ENCODE measurements at places on chromosomes 11 and 22.

DNA sequence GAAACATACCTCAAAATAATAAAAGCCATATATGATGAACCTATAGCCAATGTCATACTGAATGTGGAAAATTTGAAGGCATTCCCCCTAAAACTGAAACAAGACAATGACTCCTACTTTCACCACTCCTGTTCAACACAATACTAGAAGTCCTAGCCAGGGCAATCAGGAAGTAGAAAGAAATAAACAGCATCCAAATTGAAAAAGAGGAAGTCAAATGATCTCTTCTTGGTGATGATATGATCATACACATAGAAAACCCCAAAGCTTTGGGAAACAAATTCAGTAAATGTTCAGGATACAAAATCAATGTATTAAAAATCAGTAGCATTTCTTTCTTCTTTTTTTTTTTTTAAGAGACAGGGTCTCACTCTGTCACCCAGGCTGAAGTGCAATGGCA is 109.9 kb downstream of the DLG2 start:
- DNase-seq = no peak

GRCh38 chr11:74321487-74322188 is 10.2 kb upstream of the P4HA3 start:
- DNase-seq = no peak

GRCh38 chr11:90614318-90614717 is 391.5 kb upstream of the CHORDC1 start:
- DNase-seq = no peak

GRCh38 chr11:44661311-44661717 is 65.4 kb upstream of the TSPAN18 start:
- no peak for DNase-seq

DNA sequence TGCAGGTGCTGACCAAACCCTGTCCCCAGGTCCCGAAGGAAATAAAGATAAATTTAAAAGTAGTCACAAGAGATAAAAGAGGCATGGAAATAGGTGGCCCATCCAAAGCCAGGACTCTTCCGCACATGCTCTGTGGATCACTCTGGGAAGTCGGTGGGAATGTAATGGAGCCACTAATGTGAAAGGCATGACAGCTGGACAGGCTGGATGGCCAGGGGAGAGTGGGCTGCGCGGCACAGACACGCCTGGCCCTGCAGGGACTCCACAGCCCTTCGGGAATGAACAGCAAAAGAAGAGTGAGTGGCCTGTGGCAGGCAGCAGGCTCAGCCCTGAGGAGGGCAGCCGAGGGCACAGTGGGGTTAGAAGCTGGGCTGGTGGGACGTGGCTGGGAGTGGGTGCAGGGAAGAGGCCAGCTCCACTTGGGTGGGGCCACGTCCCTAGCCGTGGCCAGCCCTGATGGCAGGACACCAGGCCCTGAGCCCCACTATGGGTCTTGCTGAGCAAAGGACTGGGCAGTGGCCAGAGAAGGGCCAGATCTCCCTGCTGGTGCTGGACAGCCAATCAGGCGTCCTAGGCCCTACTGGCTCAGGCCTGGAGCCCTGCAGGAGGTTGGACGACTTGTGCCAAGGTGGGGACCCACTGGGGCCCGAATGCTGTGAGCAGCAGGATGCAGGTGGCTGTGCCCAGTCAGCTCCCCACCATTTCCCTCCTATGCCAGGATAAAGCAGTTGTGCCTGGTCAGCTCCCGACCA is 31.3 kb upstream of the GNB1L start:
- DNase-seq = no peak

- DNase-seq = no peak
Measured at GRCh38 chr11:86201371-86201884, 43.1 kb upstream of the EED start.

GRCh38 chr11:108125096-108125495 is 3.7 kb downstream of the ACAT1 start:
- no peak for DNase-seq

DNA sequence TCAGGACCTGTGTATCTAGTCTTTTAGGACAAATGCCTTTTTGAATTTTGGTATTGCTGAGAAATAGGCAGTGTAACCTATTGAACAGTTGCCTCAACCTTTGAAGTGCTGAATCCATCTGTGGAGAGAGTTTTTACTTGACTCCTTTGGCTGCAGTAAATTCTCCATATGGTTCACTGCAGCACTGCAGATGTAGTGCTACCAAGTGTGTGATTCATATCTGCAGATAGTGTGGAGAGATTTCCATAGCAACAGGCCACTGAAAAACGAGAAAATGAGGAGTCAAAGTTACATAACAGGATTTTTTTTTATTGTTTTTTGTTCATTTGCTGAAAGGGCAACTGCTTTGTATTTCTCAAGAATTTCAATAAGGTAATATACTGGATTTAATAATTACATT is 356.1 kb downstream of the RAB38 start:
- no peak for DNase-seq

DNA sequence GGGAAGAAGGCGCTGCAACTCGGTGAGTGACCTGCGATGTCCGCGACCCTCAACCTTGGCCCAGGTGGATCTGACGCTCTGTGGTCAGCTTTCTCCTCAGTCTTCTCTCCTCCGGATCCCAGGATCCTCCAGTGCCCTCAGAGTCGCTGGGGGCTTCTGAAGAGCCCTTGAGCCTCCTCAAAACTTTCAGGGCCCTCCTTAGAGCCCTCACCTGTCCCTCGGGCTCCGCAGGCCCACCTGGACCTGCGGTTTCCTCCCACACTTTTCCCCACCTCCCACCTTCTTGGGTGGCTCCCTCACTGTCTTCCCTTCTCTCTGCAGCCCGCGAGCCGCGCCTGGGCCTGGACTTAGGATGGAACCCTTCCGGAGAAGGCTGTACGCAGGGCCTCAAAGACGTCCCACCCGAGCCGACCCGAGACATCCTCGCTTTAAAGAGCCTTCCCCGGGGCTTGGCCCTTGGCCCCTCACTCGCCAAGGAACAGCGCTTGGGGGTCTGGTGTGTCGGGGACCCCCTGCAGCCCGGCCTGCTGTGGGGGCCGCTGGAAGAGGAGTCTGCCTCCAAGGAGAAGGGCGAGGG is 335 bp downstream of the ZNF408 start:
- no peak for DNase-seq

GRCh38 chr22:50420015-50420414 is 54.8 kb downstream of the SBF1 start:
- no peak for DNase-seq

DNA sequence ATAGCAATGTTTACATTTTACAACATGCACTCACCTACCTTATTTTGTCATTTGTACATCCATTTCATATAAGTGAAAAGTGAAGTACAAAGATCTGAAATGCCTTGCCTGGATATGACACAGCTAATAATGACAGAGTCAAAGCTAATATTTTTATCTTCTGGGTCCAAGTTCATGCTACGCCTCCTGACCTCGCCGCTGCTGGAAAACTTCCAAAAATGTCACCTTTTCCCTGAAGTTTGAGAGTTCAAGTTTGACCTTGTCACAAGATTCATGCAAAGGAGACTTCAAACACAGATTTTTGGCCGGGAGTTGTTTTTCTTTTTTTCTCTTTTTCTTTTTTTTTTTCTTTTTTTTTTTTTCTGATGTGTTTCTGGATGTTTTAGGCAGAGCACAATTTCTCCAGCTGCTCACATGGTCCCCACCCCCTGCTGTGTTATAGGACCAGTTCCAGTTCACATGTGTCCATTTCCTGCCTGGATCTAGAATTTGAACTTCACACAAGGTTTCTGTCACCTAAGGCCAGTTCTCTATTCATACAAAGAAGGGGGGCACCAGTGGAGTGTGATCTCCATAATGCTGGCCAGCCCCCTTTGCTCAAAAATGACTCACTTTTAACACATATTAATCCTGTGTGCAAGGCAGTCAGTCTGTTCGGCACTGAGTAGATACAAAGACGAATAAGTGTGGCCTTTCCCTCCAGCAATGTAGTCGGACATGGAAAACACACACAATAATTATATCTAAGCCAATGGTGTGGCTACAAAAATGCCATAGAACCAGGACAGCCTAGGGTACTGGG is 546.8 kb downstream of the BUD13 start:
- no peak for DNase-seq

DNA sequence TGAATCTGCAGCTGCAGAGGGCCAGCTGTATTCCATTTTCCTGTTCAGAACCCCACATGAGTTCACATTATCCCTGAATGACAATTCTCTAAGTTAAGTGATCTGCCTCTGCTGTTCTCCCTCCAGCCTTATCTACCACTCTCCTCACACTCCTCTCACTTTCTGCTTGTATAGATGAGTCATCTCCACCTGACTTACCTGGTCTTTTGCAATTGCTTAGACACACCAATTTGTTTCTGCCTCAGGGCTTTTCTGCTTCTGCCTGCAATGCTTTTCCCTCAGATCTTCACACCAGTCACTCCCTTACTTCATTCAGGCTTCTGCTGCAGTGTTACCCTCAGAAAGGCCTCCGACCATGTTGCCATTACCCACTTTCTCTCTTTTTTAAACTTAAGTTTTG is 118.1 kb downstream of the ATM start:
- no peak for DNase-seq

GRCh38 chr11:75100314-75100713 is 3.6 kb upstream of the OR2AT4 start:
- DNase-seq = no peak

- no peak for DNase-seq
Measured at GRCh38 chr11:10044618-10045017, 249.4 kb downstream of the SBF2 start.

DNA sequence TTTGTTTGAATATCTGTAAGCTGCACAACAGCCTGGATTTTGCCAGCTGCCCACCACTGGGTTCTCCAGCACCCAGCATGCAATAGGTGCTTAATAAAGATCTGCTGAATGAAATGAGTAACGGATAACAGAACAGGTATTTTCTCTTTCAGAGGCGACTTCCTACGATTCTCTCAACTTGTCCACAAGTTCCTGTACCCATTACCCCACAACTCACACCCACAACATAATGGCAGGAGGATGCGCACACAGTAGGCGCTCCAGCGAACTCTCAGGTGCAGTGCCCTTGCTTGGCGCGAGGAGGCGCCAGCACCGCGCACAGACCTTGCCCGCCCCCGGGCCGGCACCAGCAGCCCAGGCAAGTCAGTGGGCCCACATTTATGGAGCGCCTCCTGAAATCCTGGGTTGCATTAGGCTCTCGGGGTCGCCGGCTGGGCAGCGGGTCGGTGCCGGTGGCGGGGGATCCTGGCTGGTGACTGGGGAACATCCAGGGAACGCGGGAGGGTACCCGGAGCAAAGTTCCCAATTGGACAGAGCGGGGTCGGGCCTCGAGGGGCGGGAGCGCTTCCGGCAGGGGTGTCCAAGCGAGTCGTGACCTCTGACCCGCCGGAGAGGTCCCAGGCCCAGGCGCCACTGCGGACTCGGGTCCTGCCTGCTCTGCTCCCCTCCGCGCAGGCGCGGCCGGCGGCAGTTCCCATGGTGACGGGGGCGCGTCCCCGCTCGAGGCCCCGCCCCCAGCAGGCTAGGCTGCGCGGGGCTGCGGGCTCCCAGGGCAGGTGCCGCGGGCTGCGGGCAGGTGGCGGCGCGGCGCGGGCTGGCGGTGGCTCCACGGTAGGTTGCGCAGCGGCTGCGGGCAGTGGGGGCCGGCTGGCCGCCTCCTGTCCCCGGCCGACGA is at the start of gene KIAA1671:
KIAA1671 (plus strand) TSS at position 775 of the 895 bp plus-strand sequence. CDS start 75,284 bp downstream, outside the sequence.
- peak; percentile 64 for DNase-seq

- no peak for DNase-seq
Measured at GRCh38 chr22:23278883-23279675, 98.8 kb downstream of the BCR start.

DNA sequence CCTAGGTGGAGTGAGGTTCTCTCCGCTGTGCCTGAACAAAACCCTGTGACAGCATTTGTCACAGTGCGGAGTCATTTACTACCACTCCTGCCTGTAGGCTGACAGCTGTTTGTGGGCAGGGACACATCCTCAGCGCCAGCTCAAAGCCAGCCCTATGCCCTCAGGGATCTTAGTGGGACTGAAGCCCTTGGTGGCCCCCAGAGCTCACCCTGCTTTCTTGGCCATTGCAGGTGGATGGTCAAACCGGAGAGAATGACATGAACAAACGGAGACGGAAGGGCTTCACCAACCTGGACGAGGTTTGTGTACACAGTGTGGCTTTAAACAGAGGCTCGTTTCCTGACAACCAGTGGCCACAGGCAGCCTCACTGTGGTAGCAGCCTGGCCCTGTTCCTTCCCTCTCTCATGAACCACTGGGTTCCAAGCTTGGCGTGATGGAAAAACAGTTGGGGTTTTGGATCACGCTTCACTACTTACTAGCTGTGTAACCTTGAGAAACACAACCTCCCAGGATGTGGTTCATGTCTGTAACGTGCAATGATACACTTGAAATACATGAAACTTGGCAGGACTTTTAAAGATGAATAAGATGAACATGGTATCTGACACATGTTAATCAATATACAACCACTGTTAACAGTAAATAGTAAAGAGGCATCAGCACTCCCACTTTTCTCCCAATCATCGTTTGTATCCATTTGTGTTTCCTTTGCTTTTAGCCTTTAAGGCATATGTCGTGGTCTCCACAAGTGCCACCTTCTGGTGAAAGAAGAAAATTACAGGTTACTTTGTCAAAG is 125.8 kb downstream of the MICAL2 start:
- no peak for DNase-seq

DNA sequence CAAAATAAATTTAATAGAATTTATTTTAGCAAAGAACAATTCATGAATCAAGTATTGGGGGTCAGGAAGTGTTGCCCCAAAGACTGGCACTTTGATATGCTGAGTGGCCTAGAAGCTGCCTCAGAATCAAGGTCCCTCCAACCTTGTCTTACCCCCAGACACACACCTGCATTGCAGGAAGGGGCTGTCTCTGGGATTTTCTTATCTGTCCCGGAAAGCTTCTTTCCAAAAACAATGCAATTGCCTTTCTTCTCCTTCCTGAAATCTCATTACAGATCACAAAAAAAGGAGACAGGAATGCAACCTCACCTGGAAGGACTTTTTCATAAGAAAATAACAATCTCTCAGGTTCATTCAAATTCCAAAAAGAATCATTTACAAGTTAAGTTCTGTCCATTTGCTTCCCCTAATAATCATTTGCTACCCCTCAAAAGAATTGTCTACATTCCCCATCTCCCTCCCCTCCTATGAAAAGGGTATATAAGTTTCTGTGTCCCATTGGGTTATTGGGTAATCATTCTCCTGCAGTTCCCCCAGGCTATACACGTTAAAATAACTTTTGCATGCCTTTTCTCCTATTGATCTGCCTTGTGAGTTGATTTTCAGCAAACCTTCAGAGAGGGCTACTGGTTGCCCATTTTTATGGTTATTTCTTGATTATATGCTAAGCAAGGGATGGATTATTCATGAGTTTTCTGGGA is 21.3 kb downstream of the OR10A6 start:
- no peak for DNase-seq

GRCh38 chr11:90318651-90319050 is 95.8 kb upstream of the CHORDC1 start:
- no peak for DNase-seq

DNA sequence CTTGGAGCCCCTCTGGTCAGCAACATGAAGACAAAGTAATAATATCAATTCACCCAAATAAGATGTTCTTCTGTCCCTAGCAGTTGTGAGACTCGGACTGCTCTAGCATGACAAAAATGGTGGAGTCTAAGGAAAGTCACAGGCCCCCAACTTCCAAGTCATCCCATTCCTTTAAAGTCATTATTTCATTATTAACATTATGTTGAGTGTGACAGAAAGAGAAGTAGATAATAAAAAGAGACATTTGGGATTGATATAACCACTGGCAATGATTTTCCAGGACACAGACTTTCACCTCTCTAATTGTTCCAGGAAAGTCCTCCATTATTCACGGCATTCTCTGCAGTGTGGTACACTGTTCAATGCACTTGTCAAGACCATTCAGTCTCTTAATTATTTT is 1533.0 kb upstream of the TENM4 start:
- no peak for DNase-seq

GRCh38 chr11:15307619-15308024 is 192.9 kb downstream of the INSC start:
- no peak for DNase-seq
